Activated CD4-positive, alpha-beta memory T cell treated with anti-CD3 and anti-CD28 coated beads for 36 hours (primary cell): ENCODE measurements at places on chromosomes 6 and 20.

GRCh38 chr20:53321596-53321995 lies 272.0 kb downstream of the ZNF217 start:
- no peak for DNase-seq

DNA sequence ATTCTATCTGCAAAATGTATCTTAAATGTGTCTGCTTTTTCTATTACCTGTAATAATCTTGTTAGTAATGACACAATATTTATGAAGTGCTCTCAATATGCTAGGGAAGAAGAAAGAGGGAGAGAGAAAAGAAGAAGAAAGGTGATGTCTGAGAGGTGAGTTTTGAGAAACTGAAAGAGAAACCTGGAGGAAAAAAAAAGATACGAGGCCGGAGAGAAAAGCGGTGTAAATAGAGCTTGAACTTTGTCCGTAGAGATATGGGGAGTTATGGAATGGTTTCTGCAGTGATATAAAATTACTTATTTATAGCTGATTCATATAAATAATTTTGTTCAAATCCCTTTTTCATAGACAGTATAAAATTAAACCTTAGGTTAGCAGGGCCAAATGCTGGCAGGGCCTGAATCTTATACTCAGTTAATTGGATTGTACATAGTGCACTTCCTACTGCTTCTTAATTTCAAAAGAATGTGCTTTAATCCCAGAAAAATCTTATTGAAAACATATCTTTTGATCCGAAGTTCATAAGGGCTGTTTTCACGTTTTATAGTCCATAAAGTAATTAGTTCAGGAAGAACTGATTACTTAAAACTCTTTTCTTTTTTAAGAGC lies 43.0 kb downstream of the MYB start:
- DNase-seq, result no peak

GRCh38 chr6:2460216-2460745 lies 214.9 kb upstream of the GMDS start:
- DNase-seq, result no peak

- no peak for DNase-seq
Measured at GRCh38 chr20:1687053-1687452, 29.5 kb upstream of the SIRPG start.

GRCh38 chr20:12860619-12861247 lies 148.0 kb upstream of the SPTLC3 start:
- no peak for DNase-seq
